ENCODE measurements at places on chromosomes 2 and 18.
A peak's percentile ranks its signal among the peaks of the same experiment; 100 is the strongest.

- DNase-seq: no peak
Observed at GRCh38 chr18:6145645-6146306, 250.5 kb upstream of the TMEM200C start.

- DNase-seq: no peak
Observed at GRCh38 chr2:36486521-36487044, 111.4 kb downstream of the FEZ2 start.

- no peak for DNase-seq
Observed at GRCh38 chr18:56148373-56148772, 490.0 kb downstream of the TXNL1 start.

- no peak for DNase-seq
Observed at GRCh38 chr2:26941486-26941885, 29.0 kb upstream of the MAPRE3 start.

DNA sequence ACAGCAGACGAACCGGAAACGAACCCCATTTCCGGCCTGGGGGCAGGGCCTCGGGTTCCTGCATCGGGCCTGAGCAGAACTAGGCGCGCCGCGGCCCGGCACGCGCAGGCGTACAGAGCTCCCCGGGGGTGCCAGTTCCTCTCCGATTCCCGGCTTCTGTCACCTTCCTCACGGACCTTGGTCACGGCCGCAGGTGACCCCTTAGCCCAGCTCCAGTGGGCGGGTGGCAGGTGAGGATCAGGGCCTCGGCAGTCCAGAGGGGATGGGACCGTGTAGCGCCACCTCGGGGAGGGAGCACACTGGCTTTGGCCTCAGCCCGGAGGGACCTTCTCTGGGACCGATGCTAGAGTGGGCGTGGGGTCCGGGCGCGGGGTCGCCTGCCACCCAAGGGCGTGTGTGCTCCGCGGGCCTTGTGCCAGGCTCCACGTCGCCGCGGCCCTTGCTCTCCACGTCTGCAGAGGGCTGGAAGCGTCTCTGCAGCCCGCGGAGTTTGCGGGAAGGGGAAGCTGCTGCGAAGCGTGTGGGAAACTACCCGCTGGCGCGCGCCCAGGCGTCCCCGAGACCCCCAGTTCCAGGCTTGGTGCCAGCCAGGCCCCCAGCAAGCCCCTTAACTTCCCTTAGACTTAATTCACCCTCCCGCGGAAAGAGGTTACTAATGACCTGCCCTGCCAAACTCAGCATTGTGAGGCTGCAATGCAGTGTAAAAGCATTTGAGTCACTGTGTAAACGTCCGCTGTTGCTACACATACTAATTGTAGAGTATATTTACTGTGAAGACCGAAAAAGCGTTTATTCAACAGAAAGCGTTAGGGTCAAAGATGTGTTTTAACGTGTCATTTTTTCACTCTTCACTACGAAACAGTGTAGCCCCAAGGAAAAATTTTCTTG, at the start of gene TRAPPC12:
TRAPPC12 (plus strand) TSS at position 48 of the 888 bp plus-strand sequence. CDS start 7,930 bp downstream, outside the sequence.
- DNase-seq: peak; percentile 94

DNA sequence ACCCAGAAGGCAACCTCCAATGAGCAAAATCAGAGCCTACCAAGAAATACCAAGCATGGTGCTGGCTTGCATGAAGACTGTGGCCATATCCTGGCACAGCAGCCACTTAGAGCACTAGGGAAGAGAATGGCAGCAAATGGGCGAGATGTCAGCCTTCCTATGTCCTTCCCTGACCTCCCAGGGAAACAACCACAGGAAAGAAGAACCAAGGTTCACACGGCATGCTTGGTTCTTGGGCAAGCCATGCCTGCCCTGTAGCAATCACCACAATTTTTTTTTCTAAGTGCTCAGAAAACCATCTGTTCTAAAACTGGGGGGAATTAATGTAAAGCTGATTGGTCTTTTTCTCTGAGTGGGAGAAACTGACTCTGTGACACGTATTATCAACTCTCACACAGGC, 27.8 kb downstream of the GALNT14 start:
- no peak for DNase-seq

Measured in LoVo (cell line).